Activated naive CD4-positive, alpha-beta T cell treated with anti-CD3 and anti-CD28 coated beads, Interleukin-2, amount 50 U/mL, for 72 hours (primary cell): ENCODE measurements at places on chromosomes 5 and 9. TPM values are rescaled to one million over a fixed set of nuclear protein-coding genes. Genes with fewer than 3 reads are reported as not detected.

Gene MZB1
- total RNA-seq: 24.1 TPM

DNA sequence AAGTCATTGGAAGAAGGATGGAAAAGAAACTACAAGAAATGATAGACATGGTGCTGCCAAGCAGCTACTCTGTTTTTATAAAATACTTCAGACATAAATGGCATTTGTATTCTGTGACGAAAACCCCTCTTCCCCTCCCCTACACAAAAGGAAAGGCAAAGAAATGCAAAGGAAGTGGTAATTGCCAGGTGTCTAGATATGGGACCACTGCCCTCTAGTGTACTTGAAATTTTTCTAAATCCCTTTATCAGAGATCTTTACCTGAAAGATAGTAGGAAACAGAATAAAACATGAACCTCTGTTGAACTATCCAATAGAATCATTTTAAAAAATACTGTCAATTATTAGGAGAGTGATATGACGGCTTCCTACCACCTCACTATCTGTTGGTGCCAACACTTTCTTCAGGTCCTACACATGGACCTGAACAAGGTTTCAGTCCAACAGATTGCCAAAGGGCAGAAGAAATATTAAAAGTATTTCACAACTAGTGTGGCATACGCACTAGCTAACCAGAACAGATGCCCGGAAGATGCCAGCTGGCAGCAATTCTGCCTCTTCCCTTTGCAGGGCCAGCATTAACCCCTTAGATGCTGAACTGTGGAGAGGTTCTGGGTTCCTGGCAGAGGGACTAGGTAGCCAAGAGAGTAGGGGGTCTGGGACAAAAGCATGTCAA is 104.1 kb downstream of the TSSK1B start:
- no peak for DNase-seq

GRCh38 chr5:95891499-95891898 is 69.0 kb upstream of the GLRX start:
- DNase-seq: no peak

- DNase-seq: no peak
These were observed 43.0 kb downstream of the NUDT12 start for GRCh38 chr5:103519550-103519949.

Gene UHRF2
- total RNA-seq: 73.1 TPM

Gene PCDHA2
- not detected for total RNA-seq

Gene LRRTM2
- not detected for total RNA-seq
